A549 treated with AZD2906 at 1 μM for 4 hours (cell line): ENCODE measurements at places on chromosomes 1 and 21. TPM values are rescaled to one million over a fixed set of nuclear protein-coding genes. Genes with fewer than 3 reads are reported as not detected.

Gene LRRC3
- total RNA-seq, result 1.8 to 2.4 TPM (median 2.1 TPM) in 5 replicates

Gene CRYBG2
- 1.4 to 2.7 TPM (median 1.6 TPM) in 5 replicates for total RNA-seq

Gene DNASE2B
- total RNA-seq, result 0.06 TPM in 1 of 5 replicates, not detected in the others

Gene CAMTA1
- 62.7 to 71.0 TPM (median 65.8 TPM) in 5 replicates for total RNA-seq

Gene PCP4L1
- total RNA-seq, result 0.06 to 0.15 TPM (median 0.07 TPM) in 5 replicates

Gene FAM177B
- not detected in 5 replicates for total RNA-seq

Gene BMP8B
- total RNA-seq, result 4.2 to 5.2 TPM (median 5.0 TPM) in 5 replicates

Gene RNU5D-1
- not detected in 5 replicates for total RNA-seq

Gene DIO1
- not detected in 5 replicates for total RNA-seq

Gene PDE4DIP
- total RNA-seq, result 5.4 to 6.6 TPM (median 6.2 TPM) in 5 replicates

Gene ASAP3
- 6.1 to 8.3 TPM (median 7.0 TPM) in 5 replicates for total RNA-seq

Gene KIF17
- 1.8 to 2.5 TPM (median 2.1 TPM) in 5 replicates for total RNA-seq

Gene KIF2C
- 35.0 to 42.9 TPM (median 37.0 TPM) in 5 replicates for total RNA-seq

Gene FCN3
- total RNA-seq, result not detected in 5 replicates

Gene SLC25A33
- total RNA-seq, result 2.7 to 3.6 TPM (median 3.3 TPM) in 5 replicates

Gene LCE3D
- 2.8 to 4.4 TPM (median 3.1 TPM) in 5 replicates for total RNA-seq

Gene KCNQ4
- 0.18 to 0.38 TPM (median 0.32 TPM) in 5 replicates for total RNA-seq

Gene NOS1AP
- 0.23 to 0.53 TPM (median 0.34 TPM) in 5 replicates for total RNA-seq
